ENCODE measurements at places on chromosomes 12 and 14. TPM values are rescaled to one million over a fixed set of nuclear protein-coding genes. Genes with fewer than 3 reads are reported as not detected.

DNA sequence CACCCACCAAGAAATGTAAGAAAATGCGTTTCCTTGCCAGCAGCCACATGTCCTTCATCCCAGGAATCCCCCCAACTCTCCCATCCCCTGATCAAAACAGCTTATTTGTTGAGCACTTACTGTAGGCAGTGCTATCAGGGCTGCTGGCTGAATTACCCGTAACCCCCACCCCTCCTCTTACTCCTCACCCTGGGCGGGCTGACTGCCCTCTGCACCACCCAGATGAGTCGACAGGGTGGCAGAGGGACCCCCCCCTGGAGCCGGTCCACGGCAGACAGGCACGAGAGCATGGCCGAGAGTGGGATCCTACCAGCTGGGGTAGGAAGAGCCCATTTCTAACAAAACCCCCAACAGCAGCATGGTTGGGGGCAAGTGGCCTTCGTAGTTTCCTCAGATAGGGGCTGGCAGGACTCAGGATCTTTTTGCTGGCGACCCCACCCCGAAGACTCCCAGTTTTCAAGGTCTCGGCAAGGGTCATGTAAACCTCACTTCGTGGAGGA is 1.1 kb upstream of the RHOF start:
- no peak for DNase-seq

DNA sequence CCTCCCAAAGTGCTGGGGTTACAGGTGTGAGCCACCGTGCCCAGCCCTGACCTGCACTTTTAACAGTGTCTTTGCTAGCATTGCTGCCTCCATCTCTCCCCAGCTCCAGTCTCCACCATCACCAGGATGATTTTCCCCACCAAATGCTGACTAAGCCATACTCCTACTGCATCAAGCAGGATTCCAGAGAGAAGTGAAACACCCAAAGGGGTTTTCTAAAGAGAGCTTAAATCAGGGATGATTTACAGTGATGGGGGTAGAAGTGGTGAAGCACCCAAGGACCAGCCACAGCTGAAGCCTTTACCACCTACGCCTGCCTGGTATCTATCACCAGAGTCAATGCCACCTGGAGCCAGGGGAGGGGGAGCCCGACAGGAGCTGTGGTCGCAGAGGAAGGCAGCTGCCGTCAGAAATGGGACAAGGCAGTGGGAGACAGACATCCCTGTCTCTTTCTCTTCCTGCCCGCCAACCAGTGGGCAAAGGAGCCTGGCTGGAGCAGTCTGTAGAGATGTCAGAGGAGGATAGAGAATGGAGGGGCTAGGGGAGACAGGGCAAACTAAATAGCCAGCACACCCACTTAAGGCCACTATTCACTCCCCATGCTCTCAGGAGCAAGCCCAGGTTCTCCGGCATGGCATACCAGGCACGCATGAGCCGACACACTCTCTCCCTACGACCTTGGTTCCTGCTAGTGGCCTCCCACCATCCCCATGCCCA is 22.4 kb upstream of the CD9 start:
- DNase-seq, result no peak

GRCh38 chr12:84186433-84186832 is 726.2 kb downstream of the SLC6A15 start:
- no peak for DNase-seq

- no peak for DNase-seq
Measured at GRCh38 chr14:65676361-65677014, 264.0 kb downstream of the FUT8 start.

DNA sequence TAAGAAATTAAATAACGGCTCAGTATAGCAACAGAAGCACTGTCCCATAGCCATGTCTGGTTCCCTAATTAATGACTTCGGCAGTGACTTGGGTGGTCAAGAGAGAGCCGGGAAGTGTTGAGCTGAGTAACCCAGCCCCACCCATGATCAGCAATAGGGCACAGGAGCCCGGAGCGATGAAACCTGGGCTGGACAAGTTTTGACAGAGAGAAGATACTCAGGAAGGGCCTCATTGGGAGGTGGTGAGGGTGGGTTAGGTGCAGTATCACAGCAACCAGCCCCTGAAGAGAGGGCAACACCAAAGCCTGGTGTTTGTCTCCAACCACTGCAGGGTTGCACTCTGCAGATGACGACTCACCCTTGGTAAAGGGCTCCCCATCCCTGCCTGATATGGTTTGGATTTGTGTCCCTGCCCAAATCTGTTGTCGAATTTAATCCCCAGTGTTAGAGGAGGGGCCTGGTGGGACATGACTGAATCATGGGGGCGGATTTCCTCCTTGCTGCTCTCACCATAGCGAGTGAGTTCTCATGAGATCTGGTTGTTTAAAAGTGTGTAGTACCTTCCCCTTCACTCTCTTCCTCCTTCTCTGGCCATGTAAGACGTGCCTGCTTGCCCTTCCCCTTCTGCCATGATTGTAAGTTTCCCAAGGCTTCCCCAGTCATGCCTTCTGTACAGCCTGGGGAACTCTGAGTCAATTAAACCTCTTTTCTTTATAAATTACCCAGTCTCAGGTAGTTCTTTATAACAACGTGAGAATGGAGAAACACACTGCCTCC is 124.9 kb upstream of the MED13L start:
- no peak for DNase-seq

DNA sequence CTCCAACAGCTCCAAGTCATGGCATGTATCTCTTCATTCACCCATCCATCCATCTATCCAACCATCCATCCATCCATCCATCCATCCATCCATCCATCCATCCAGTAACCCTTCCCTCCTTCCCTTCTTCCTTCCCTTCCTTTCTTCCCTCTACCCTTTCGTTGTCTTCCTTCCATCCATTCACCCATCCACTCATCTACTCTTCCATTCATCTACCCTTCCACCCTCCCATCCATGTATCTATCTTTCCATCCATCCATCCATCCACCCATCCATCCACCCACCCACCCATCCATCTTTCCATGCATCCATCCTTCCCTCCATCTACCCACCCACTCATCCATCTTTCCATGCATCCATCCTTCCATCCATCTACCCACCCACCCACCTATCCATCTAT is 53.2 kb upstream of the FBXO21 start:
- DNase-seq, result no peak

DNA sequence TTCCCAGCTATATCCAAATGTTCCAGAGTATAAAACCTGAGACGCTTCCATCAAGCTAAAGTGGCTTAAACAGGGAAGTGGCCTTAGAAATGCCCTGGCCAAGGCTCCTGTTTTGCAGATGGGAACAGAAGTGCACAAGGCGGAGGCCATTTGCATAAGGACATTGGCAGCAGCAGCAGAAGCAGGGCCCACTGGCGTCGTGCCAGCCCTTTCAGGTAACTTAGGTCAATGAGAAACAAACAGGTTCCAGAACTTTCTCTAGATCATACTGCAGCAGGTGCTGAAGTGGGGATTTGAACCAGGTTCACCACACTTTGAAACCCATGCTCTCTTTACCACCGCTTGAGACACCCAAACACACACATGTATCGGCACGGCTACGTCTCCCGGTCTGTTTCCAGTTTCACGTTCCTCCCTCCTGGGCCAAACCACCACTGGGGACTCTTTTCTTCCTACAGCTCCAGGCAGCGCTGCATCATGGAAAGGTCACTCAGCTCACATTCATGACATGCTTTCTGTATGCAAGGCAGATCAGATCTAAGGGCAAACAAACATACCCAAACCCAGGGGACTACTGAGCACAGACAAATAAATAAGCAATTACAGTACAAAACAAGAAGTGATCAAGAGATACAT is 46.0 kb upstream of the PLEKHG6 start:
- no peak for DNase-seq

DNA sequence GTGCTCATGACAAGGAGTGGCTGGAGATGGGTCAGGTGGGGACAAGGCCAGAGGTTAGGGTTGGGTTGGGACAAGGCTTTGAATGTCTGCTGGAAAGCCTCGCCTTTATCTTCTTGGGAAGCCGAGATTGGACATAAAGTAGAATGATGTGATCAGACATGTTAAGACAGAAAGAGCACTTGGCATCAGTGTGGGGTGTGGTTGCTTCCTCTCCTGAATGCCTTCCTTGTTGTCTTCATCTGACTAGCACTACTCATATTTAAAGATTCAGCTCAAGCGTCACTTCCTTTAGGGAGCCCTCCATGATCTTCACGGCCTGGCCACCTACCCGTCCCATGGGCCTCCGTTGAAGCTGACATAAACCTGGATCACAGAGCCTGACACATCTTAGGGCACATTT is 14.8 kb upstream of the C12orf75 start:
- no peak for DNase-seq

GRCh38 chr12:48163150-48163747 is 5.9 kb upstream of the ASB8 start:
- no peak for DNase-seq

GRCh38 chr12:95481072-95481471 is 7.1 kb downstream of the METAP2 start:
- DNase-seq, result no peak

DNA sequence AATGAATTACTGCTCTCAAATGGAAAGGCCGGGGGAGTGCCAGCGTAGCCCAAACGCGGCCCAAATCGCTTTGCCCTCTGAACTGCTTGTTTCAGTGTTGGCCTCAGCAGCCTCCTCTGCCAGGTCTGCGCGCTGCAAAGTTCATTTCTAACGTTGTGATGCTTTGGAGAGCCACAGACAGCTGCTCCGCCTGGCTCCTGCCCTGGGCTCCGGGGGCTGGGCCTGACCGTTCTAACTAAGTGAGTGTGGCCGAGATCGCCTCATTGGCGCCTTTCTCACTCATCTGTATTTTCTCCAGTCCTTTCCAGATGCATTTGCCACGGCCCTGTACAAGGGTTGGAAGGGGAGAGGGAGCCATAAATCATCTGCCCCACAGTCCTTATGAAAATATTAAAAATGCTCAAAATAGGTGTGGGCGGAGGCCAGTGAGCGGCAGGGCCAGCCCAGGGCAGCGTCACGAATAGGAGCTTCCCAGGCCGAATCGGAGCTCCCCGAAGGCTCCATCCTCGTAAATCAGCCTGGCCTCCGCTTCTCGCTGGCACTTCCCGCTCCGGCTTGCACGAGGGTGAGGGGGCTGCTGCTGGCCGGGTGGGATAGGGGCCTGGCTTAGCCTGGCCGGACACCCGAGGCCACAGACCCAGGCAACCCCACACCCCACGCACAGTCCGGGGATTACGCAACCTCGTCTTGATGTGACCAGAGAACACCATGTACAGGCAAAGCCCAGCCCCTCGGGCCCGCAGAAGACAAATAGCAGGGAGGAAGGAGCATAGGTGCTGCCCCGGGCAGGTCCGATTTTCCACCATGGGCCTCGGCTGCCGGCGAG is 196.6 kb upstream of the DIO3 start:
- DNase-seq, result peak; percentile 76

DNA sequence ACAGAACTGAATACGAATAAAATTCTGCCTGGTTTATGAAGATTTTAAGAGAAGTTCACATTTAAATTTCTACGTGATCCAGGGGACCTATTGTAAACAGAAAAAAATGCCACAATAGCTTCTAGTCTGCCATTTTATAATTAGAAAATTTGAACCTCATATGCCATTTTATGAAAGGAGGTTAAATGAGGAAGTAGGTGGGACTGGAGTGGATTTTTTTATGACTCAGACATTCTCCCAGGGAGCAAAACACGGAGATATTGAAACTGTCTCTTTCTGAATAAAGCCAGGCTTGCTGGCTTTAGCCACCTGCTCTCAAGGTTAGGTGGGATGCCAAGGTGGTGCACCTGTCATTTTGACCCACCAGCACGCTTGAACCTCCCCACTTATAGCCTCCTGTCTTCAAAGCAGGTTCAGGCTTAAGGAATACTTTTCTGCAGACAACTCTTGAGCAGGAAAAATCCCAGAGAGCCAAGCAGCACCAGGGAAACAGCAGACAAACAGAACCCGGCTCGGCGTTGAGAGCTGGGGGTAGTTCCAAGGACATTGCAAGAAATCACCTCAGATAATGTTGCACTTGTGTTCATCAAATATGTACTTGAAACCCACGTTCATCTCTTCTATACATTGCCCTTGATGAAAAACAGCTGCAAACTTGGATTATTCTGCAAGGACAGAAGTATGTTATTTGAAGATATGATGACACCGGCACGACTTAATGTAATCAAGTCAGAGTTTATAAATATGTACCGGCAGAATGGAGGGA is 203.7 kb downstream of the PPM1H start:
- DNase-seq, result no peak

DNA sequence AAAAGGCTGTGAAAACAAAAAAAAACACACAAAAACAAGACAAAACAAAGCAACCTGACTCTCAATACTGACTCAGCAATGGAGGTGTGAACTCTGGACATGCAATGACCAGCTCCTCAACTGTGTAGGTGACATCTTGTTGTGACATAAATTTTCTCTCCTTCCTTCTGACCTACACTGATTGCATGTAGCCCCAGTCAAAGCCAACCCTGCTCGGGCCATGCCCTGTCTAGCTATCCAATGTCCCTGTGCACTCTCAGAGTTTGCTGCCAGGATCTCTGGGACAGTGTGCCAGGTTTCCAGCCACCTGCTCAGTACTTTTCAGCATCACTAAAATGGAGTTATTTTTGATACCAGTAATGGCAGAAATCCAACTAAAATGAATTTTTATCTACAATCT is 18.9 kb upstream of the CRACR2A start:
- DNase-seq, result no peak

GRCh38 chr12:101891462-101891971 is 14.1 kb downstream of the DRAM1 start:
- DNase-seq, result no peak

DNA sequence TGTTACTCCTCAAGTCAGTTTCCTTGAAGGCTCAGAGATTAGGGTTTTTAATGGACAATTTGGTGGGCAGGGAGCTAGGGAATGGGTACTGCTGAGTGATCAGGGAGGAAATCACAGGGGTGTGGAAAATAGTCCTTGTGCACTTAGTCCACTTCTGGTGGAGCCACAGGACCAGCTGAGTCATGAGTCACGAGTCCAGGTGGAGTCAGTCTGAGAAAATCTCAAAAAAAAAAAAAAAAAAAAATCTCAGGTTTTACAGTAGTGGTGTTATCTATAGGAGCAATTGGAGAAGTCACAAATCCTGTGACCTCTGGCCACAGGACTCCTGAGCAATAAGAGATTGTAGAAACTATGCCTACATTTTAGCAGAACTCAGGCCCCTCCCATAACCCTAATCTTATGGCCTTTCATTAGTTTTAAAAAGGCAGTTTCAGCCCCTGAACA is 28.2 kb upstream of the AMN1 start:
- DNase-seq, result no peak

- no peak for DNase-seq
Measured at GRCh38 chr14:56162476-56162875, 44.3 kb downstream of the PELI2 start.

- DNase-seq, result no peak
Measured at GRCh38 chr14:95885866-95886265, 9.2 kb downstream of the TUNAR start.

The PMCH gene
- not detected for total RNA-seq

The LRTM2 gene
- total RNA-seq, result not detected

The RDH16 gene
- total RNA-seq, result 0.16 TPM

The A2M gene
- total RNA-seq, result 340 TPM

The KRT85 gene
- not detected for total RNA-seq

Data from right atrium auricular region (tissue), 2 donors.